ENCODE measurements at places on chromosomes 16 and 17.

DNA sequence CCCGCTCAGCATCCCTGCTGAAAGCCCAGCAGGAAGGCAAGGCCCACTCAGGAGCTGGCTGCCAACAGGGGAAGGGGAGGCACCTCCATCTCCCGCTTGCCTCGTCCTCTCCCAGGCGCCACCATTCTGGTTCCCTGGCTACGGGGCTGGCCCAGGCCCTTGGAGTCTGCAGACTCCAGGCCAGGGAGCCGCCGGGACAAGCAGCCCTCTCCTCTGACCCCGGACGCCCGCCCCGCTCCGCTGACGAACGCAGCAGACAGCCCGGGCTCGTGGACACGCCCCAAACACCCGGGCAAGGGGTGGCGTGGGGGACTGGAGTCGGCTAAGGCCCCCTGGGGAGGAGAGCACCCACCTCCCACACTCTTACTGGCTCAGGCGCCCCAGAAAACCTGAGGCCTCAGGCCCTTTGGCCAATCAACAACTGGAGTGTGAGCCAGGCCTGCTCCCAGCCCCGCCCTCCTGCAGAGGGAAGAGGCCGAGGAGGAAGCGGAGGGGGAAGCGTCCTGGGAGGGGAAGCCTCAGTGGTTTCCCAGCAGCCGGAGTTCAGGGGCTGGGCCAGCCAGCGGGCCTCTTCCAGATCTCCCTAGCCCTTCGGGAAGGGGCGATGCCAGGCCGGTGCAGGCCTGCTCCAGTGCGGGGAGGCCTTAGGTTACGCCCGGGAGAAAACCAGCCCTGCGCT is 4.2 kb downstream of the MNT start:
- peaks cover 53% of the 10 kb centered on the region for H3K4me1 ChIP-seq
- no peaks in the 10 kb centered on the region for H3K27me3 ChIP-seq
- no peaks in the 10 kb centered on the region for H3K36me3 ChIP-seq
- DNase-seq = peak; percentile 94
- H3K27ac ChIP-seq = peak overlapping the region; percentile 100

DNA sequence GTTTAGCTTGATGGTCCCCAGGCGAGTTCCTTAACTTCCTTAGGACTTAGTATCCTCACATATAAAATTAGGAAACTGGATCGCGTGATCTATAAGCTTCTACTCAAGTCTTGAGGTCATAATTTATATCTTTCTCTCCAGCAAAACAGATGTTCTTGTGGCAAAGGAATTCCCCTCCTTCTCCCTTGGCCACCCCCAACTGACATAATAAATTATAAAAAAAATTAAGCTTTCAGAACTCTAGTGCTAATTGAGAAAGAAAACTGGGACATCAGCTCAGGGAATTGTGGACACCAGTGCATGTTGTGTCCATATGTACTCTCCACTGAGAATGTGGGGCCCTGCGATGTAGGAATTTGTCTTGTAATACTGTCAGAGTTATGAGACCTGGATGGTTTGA is 13.5 kb downstream of the GNAO1 start:
- no peaks in the 10 kb centered on the region for H3K4me1 ChIP-seq
- H3K4me3 ChIP-seq = no peak overlapping the region
- peaks cover 9% of the 10 kb centered on the region for H3K27me3 ChIP-seq

- no peak overlapping the region for H3K4me3 ChIP-seq
- peaks cover 4% of the 10 kb centered on the region for H3K36me3 ChIP-seq
- H3K27me3 ChIP-seq = no peaks in the 10 kb centered on the region
Measured at GRCh38 chr17:16428098-16428882, 12.9 kb downstream of the TRPV2 start.

GRCh38 chr16:80969114-80969484 is 37.6 kb downstream of the CMC2 start:
- H3K4me3 ChIP-seq = no peak overlapping the region
- no peaks in the 10 kb centered on the region for H3K36me3 ChIP-seq
- DNase-seq = no peak
- no peaks in the 10 kb centered on the region for H3K27me3 ChIP-seq
- no peaks in the 10 kb centered on the region for H3K4me1 ChIP-seq

DNA sequence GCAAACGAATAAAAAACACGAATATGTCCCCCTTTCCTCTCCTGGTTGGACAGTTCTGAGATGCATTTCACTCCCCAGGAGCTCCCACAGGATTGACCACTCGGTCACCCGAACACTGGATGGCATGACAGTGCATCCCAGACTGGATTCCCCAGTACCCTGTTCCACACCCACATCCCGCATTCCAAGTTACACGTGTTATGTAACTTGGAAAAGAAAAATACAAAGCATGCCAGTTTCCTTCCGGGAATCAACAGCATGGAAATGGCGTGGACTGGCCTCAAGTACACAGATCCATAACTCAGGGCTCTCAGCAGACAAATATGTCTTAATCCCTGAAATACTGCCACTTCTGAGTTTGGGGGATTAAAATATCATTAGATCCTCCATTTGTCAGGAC is 12.6 kb upstream of the KLHL36 start:
- no peaks in the 10 kb centered on the region for H3K4me1 ChIP-seq
- H3K27me3 ChIP-seq = no peaks in the 10 kb centered on the region
- DNase-seq = no peak
- no peaks in the 10 kb centered on the region for H3K36me3 ChIP-seq
